Upper lobe of left lung (tissue), 6 donors: ENCODE measurements at places on chromosomes 7 and 10.

DNA sequence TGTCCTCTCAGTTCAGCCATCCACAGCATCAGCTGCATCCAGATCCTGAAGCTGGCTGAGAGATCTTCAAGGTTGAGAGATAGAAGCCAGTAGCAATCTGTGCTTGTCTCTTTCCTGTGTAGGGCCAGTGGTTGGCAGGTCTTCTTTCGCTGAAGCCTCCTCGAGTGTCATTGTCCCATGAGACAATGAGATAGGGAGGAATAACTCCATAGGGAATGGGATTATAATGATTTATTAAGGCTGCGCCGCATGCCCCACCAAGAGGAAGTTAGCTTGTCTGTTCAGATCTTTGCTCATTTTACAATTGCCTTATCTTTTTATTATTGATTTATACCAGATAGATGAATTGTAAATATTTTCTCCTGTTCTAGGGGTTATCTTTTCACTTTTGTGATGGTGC, 61.5 kb downstream of the MCMBP start:
- DNase-seq: no peak

- no peak for DNase-seq
Observed at GRCh38 chr10:60669501-60669900, 108.8 kb upstream of the CDK1 start.

GRCh38 chr7:7653593-7654187, 13.1 kb downstream of the UMAD1 start:
- no peak for DNase-seq

DNA sequence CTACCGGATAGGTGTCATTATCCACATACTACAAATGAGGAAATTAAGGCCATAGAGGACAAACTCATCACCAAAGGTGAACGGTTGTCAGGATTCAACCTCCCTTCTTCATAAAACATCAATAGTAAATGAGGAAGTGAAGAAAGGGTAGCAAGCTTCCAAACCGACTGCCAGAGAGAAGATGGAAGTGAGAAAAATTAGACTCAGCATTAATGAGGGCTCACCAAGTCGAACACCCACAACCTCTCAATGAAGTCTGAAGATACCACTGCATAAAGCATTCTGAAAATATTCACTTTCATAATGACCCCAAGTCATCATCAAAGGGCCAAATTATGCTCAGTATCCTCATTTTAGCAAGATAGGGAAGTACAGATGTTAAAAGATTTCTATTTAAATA, 29.6 kb downstream of the ABCB4 start:
- DNase-seq: no peak

DNA sequence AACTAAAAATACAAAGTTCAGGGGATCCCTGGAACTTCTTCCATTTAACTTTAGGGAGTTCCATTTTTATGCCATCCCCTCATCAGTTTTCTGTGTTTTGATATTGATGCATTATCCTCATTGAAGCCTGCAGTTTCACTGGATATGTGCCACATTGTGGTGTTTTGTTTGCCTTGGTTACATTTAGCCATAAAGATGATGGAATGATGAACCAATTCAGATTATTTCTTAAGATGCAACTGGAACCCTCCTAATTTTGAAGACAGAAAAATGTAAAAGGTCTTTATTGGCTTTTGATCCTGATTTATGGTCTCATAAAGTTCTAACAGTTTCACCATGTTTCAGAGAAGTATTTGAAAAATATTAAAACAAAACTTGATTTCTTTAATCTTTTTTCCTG, 314.2 kb upstream of the KLF6 start:
- no peak for DNase-seq

DNA sequence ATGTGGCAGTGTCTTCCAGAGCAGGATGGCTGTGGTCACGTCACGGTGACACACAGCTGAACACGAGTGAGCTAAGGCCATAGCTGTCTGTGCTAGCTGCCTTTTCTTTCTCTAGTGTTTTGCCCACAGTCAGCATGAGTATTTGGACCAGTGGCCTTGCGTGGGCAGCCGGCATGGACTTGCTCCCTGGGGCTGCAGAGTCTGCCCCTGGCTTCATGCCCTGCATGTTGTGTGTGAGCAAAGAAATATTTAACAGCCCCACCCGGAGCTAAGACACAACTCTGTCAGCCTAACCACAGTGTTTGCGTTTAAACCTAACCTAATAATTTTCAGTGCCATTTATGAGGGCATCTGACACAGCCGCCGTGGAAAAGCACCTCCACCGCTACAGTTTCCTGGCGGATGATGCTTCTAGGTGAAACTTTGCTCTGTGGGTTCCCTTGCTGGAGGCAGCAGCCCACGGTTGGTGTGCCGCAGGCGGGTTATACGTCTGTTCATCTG, 14.6 kb downstream of the CHST12 start:
- DNase-seq: peak; percentile 48

- peak; percentile 58 for DNase-seq
Observed at GRCh38 chr7:44240983-44241510, 40.3 kb downstream of the YKT6 start.

GRCh38 chr7:15370441-15370840, 191.4 kb downstream of the AGMO start:
- no peak for DNase-seq

DNA sequence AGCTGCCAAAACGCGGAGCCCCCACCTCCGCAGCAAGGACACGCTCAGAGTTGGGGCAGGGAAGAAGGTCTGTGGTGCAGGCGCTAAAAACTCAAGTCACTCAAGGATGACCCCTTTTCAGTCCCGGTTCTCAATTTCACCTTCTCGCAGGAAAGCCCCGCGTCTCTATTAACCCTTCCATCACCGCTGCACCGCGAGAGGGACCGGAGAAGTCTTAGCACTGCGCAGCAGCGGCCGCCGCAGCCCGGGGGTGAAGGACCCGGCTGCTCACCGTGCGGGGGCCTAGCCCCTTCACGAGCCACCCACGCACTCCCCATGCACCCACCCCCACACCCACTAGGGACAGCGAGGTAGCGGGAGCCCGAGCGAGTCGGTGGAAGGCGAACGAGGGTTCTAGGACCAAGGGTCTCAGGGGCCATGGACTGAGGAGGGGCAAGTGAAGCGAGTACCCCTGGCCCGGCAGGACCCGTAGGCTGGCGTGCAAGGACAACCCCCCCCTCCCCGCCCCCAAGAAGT, 162.9 kb downstream of the SH3PXD2A start:
- peak; percentile 73 for DNase-seq

- DNase-seq: no peak
Observed at GRCh38 chr7:1431226-1431625, 28.0 kb downstream of the MICALL2 start.

DNA sequence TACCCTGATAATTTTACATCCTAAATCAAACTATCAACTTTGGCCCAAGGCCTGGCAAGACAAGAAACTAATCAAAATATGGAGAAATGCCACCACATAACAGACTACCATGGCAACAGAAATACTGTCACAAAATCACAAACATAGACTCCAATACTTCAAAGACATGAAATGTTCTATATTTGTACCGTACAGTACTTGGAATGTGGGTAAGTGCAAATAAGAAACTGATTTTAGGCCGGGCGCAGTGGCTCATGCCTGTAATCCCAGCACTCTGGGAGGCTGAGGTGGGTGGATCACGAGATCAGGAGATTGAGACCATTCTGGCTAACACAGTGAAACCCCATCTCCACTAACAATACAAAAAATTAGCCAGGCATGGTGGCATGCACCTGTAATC, 9.2 kb downstream of the TNPO3 start:
- no peak for DNase-seq

- DNase-seq: no peak
Observed at GRCh38 chr7:107728276-107728675, 15.7 kb upstream of the CBLL1 start.

DNA sequence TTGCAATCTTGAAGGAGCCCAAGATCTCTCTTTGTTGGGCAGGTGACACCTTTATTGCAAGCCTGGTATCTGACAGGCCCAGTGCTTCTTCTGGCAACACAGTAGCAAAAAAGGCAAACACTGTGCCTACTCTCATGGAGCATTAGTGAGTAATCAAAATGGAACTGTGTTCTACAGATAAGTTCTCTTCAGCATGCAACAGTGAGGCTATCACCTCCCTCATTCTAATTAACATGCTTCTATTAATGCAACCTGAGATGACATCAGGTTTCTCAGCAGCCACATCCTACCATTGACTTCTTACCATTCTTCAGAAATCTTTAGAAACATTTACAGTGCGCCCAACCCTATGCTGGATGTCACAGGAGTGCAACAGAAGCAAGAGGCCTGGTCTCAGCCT, 77.9 kb upstream of the KCNMA1 start:
- DNase-seq: no peak

DNA sequence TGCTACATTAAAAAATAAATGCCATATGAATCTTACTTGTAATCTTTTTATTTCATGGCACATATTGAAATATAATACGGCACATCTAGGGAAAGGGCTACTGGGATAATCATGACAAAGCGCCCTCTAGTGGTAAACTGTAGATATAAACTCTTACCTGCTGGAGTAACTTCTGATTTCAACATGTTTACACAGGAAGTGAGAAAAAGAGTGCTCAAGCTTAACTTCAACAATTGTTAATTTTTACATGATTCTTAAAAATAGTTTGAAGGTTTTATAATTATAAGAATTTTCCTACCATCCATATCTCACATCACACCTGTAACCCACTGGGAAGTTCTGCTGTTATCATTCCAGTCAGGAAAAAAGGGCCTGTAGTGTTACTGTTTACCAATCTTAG, 2.0 kb upstream of the HEPACAM2 start:
- no peak for DNase-seq

- no peak for DNase-seq
Observed at GRCh38 chr10:34010891-34011290, 676.4 kb upstream of the NRP1 start.

DNA sequence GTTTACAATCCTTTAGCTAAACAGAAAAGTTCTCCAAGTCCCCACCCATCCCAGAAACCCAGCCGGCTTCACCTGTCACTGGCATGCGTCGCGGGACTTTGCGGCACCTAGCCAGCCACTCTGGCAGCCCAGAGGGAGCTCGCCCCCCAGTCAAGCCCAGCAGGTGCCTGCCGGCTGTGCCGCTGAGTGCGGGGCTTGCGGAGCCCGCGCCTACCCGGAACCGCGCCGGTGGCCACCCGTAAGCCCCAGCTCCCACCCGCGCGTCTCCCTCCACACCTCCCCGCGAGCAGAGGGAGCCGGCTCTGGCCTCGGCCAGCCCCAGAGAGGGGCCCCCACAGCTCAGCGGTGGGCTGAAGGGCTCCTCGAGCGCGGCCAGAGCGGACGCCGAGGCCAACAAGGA, 446.1 kb downstream of the GRM8 start:
- DNase-seq: peak; percentile 71

- DNase-seq: no peak
Observed at GRCh38 chr10:22369434-22370072, 24.3 kb downstream of the SPAG6 start.

- no peak for DNase-seq
Observed at GRCh38 chr7:155192961-155193640, 104.6 kb upstream of the INSIG1 start.

DNA sequence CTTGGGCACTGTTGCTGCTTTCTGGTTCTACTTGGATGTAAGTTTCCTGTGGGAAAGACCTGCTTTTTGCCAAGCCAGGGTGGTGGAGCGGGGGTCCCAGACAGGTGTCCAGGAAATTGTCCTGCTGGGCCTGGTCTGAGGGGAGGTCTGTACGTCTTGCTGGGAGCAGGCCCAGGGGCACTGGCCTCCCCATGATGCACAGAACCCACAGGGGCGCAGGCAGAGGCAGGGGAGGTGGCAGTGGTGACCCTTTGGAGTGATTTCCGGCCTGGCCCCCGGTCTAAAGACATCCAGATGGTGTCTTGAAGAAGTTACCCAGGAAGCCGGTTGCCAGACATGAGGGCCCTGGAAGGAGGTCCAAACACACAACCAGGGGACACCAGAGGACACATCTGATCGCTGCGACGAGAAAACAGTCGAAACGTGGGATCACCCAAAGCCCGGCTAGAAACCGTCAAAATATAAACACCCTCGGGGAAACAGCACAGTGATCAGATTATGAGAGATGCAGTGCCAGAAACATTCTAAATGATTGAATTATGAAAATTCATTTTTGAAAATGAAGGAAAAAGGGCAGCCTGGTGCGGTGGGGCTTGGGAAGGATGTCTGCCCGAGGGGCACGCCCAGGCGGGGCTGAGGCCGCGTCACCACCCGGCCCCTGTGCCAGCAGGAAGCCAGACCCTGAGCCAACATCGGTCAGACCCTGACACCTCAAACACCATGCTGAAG, 59.6 kb downstream of the TMEM270 start:
- DNase-seq: no peak

DNA sequence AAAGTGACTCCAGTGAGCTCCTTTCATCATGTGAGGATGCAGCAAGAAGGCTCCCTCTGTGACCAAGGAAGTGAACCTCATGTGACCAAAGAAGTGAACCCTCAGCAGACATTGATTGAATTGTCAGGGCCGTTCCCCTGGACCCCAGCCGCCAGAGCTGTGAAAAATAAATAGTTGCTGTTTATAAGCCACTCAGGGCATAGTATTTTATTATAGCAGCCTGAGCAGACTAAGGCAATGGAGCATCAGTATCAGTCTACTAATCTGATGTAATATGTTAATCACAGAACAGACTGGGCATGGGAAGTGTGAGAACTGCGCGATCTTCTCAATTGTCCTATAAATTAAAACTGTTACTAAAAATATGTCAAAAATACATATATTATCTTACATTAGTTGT, 384.5 kb upstream of the PRKCQ start:
- no peak for DNase-seq

DNA sequence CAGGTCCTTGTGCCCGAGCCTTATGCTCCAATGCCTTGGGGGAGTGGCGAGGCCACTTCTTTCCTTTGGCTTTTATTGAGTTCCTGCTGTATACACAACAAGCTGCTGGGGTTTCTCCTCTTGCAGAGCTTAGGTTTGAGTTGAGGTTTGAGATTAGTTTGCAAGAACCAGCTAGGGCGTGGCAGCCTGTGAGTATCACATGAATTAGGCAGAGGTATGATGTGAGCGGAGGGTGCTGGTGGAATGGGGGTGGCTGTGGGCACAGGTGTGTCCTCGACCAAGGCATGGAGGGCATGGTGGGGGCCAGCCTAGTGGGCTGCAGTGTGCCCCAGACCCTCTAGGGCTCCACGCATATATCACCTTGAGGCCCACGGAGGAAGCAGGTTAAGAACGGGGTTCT, 123.3 kb downstream of the DOCK1 start:
- DNase-seq: no peak

GRCh38 chr10:35563261-35563891, 41.8 kb upstream of the GJD4 start:
- no peak for DNase-seq

DNA sequence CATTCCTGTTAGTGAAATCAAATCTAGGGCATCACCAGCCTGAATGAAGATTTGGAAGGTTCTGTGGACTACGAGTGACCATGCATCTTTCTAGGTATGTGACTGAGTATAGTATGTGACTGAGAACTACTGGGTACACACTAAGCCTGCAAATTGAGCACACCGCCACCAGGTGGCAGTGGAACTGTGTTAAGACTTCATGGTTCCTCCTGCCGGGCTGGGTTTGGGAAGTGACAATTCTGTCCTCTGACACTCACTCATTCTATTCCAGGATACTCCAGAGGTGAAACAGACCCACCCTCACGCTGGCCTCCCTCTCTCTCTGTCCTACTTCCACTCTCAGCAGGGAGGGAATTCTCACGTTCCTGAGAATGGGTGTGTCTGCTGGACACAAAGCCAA, 84.0 kb upstream of the TMEM248 start:
- DNase-seq: no peak

- no peak for DNase-seq
Observed at GRCh38 chr10:98019784-98020183, 10.6 kb downstream of the CRTAC1 start.
